ENCODE measurements at places on chromosomes 11 and 22. TPM values are rescaled to one million over a fixed set of nuclear protein-coding genes. Genes with fewer than 3 reads are reported as not detected.

DNA sequence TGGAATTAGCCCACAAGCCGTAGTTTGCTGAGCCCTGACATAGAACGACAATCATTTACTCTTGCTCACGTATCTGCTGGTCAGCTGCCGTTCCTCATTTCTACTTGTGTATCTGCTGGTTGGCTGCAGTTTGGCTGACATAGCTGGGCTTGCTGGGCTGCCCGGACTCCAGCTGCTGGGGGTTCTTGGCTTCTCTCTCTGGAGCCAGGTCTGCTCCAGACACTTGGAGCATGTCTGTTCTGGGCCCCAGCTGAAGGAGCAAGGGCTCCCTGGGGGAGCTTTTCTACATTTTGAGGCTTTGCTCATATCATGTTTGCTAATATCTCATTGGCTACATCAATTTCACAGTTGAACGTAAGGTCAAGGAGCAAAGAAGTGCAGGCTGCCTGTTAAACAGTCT lies 47.3 kb downstream of the PRDM11 start:
- DNase-seq = no peak

DNA sequence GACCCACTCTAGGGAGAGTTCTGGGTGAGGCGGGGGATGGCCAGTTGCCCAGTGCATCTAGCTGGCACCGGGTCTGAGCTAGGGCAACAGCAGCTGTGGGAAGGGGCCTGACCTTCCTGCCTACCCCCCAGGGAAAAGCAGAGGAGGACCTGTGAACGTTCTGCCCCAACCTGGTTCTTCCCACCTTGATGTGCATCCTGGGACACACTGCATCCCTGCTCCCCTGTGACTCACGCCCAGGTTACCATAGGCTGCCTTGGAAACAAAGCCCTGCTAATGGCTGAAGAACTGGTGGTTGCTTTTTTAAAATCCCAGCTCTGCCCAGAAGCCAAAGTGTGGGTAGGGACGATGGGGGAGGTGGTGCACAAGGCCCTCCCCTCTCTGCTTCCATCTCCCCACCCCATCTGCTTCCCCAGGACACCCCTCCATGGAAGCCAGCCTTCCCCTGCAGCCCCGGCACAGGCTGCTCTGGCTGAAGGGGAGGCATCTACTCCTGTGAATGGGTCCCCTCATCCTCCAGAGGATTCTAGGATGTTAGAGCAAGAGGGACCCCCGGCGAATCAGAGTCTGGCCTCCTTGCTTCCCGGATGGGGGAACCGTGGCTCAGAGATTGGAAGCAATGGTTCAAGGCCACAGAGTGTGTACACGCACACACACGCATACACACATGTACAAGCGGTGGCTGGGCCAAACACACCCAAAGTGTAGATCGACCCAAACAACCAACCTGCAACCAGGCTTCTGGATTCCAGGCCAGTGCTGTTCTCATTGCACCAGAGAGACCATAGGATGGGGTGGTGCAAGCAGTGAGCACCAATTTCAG lies 7.6 kb upstream of the C11orf96 start:
- no peak for DNase-seq

DNA sequence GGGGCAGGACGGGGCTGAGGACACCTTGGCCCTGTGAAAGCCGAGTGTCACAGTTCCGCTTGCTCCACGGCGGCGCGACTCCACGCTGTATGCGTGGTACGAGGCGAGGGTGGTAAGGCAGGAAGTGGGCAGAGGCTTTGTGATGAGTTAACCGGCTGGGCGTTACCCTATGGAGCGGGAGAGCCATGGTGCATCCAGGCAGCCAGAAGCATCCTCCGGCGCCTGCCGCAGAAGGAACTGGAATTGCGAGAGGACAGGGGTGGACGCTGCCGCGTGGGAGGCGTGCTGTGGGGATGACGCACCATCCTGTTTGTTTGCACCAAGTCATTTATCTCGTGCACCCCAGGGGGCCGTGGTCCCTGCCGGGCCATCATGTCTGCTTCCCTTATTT lies 643.9 kb downstream of the BRD1 start:
- no peak for DNase-seq

GRCh38 chr22:36536717-36537116 lies 7.8 kb upstream of the EIF3D start:
- DNase-seq = no peak

DNA sequence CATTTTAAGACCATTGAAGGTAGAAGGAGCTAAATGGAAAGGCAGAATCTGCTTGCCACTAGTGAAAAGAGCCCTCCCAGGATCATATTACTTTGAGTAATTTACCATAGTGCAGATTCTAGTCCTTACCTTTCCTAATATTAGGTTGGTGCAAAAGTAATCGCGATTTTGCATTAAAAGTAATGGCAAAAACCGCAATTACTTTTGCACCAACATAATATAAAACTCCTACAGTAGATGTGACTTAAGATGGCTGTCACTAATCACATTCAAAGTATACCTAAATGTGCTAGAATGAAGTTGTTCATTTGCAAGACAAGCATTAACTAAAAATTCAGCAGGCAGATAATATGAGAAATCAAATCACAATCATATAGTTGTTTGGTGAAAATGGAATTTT lies 38.1 kb upstream of the ARL14EP start:
- no peak for DNase-seq

DNA sequence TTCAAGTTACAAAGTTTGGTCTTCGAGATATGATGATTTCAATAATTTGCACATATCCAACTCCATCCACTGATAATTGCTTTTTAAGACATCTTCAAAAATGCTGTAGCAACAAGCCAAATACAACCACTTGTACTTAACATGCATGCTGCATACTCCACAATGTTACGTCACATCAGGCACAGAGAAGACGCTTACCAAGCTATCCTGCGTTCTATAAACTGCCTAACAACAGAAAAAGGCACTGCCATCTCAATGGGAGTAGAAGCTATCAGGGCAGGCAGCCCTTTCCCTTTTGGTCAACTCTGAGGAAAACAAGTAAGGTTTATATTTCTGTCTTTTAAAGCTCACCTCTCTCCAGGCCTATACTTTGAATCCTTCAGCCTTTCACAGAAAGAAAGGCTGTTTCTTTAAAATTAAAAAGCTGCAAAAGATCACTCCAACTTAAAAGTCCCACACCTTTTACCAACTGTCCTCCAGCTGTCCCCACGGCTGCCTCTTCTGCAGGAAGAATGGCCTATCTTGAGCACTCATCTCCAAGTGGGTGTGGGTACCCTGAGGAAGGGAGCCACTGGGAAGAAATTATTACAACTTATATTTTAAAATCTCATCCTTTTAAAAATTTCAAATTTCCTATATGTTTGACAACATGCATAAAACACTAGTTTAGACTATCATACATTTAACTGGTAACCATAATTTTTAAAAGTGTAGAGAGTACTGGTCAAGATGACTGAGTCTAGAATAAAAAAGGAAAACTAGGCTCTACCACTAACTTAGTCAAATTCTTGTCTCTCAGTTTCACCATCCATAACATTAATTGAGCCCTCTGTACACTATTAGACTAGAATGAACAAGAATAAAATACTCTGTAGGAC lies 14.5 kb downstream of the PHF21A start:
- peak; percentile 19 for DNase-seq

- DNase-seq = no peak
These were observed 33.4 kb upstream of the APOL5 start for GRCh38 chr22:35684270-35684700.

DNA sequence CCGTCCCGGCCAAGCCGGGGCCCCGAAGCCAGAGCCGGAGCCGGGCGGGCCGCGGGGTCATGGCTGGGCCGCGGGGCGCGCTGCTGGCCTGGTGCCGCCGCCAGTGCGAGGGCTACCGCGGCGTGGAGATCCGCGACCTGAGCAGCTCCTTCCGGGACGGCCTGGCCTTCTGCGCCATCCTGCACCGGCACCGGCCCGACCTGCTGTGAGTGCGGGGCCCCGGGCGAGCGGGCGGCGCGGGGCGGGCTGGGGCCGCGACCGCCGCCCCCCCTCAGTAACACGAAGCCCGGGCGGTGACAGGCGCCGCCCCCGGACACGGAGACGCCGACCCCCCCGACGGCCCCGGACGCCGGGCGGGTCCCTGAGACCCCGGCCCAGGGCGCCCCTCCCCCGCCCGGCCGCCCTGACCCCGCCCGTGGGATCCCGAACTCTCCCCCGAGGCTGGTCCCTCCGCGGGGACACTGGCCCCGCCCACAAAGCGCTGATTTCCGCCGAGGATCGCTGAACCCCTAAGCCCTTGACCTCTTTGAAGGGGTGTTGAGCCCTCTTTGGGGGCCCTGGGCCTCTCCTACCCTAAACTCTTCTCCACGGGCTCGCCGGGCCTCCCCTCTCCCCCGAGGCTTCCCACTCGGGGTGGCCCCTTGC lies 389 bp downstream of the MICALL1 start:
- peak; percentile 78 for DNase-seq

GRCh38 chr22:27975381-27976013 lies 56.4 kb upstream of the PITPNB start:
- no peak for DNase-seq

GRCh38 chr11:36126678-36127077 lies 162.5 kb downstream of the COMMD9 start:
- DNase-seq = no peak

DNA sequence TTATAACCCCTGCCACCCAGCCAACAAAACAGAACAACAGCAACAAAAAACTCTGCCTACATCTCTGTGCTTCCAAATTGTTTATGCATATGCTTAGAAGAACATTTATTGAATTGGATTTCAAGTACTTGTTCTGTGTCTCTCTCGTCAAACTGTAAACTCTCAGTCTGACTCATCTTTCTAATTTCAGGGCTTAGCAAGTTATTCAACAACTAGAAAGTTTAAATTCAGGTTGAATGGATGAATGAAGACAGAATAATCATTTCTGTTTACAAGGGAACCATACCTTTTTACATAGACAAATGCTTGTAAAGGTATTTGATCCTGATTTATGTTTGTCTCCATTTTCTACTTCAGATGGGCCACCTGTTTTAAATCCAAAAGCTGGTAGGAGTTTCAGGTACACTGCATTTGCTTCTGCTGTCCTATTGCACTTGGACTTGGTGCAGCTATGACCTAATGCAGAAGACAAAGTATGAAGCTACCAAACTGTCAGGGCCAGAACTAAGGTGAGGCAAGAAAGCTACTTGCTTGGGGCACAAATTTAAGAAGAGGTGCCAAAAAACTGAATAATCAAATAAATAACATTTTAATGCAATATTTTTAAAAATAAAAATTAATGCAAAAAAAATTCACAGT lies 1.6 kb upstream of the FBXO3 start:
- no peak for DNase-seq

DNA sequence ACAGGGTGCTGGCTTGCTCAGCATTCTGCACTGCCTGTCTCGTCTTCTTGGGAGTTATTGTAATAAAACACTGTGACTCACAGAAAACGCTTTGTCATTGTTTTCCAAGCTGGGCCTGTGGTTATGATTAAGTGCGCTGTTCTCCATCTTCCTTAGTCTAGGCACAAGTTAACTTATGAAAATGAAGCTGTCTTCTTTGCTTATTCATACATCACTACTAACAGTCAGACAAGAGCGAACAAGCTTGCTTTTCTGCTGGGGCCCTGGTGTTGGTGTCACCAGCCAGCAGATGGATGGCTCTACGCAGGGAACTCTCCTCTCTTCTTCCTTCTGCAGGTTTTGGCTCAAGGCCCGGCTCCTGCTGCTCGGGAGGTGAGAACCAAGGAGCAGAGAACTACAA lies 380.1 kb upstream of the SYN3 start:
- DNase-seq = no peak

DNA sequence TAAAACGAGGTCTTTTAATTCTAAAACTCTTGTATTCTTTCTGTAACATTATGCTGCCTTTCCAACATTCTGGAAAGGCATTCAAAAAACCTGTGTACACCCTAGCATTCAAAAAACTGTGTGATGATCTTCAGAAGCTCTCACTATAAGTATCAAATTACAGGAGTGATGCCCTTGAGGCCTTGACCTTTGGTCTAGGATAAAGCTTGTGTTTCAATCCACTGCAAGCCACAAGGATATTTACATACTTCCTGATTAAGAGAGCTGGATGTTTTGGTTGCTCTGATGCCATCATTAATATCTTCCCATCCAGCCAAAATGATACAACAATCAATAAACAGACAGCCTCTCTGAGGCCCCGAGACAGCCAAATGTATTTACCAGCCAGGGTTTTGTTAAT lies 11.9 kb downstream of the CLPB start:
- no peak for DNase-seq

- no peak for DNase-seq
These were observed 49.2 kb downstream of the CNTN5 start for GRCh38 chr11:99069856-99070444.

DNA sequence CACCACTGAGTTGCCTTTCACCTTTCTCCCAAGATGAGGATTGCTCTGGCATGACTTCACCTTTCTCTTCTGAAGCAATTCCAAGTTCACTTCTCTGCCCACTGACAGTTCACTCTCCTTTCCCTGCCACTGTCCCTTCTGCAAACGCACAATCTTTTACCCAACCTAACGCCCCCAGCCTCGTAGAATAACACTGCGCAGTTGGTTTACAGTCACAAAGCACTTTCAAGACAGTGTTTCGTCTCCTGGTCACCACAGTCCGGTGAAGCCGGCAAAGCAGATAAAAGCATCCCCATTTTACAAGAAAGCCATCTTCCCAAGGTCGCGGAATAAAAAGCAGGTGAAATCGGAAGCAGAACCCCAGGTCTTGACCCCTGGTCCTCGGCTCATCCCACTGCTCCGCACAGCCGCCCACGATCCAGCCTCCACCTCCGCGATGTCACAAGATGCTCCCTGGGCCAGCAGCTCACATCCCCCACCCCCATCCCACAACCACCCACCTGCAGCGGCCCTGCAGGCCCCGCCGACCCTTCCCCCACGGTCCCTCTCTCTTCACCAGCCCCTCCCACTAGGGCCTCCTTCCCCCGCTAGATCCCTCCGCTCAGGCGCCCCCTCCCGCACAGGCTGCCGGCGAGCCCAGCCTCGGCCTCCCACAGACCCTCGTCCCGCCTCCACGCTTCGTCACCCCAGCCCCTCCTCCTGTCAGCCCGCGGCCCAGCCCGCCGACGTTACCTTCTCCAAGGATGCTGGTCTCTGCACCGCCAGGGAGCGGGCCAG lies 585 bp downstream of the PI4KA start:
- peak; percentile 95 for DNase-seq

DNA sequence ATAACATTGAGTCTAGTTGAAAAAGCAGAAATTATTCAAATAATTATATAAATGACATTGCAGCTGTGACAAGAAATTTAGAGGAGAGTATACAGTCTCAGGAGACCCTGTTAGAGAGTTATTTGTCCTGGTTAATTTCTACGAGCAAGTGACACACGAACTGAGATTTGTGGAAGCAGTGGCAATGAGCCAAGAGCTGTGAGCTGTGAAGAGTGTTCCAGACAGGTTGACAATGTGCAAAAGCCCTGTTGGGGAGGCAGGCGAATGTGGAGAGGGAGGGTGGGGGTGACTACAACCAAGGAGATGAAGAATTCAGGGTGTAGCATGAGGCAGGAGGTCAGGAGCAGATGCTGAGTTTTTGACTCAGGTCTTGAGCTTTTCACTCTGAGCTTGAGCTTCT lies 620.2 kb upstream of the TENM4 start:
- DNase-seq = no peak

GTSE1 gene
- 12.2 TPM for polyA plus RNA-seq

SMC1B gene
- polyA plus RNA-seq = not detected

C11orf42 gene
- polyA plus RNA-seq = not detected

BDNF gene
- polyA plus RNA-seq = 21.3 TPM

All from SK-N-SH (cell line).